Right cardiac atrium (tissue), 5 donors: ENCODE measurements at places on chromosomes 2 and 18.

GRCh38 chr2:85601771-85602475 is 575 bp downstream of the TMEM150A start:
- peak; percentile 91 for DNase-seq

- DNase-seq, result no peak
Measured at GRCh38 chr18:53426666-53427184, 797.7 kb downstream of the MBD2 start.

DNA sequence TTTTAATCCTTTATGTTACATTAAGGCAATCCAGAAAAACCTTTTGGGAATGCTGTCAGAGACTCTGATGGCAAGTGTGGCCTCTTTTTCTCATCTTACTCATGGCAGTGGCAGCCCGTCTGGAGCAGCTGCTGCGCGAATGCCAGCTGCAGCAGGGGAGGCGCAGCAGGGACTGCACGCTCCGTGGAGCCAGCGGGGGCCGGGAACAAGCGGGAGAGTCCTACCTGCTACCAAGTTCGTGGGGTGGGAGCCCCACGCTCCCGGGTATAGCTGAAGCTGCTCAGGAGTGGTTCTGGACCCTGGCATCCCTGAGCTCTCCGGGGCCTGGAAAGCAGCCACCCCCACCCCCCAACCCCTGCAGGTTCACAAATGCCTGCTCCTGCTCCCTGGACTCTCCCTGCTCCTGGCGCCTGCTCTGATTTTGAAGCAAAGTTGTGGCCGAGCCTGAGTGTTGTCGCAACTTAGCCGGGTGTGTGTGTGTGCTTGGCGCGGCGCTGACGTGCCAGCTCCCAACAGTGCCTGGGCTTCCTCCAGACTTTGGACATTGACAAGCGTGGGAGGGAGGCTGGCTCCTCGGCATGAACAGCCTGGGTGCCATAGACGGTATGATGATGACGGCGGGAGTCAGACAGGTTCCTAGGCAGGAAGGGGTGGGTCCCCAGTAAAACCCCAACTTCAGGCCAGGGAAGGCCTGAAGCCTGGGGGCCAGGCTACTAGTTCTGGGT is 21.7 kb downstream of the TMX3 start:
- DNase-seq, result no peak

GRCh38 chr18:44062345-44062744 is 618.3 kb upstream of the SETBP1 start:
- no peak for DNase-seq

DNA sequence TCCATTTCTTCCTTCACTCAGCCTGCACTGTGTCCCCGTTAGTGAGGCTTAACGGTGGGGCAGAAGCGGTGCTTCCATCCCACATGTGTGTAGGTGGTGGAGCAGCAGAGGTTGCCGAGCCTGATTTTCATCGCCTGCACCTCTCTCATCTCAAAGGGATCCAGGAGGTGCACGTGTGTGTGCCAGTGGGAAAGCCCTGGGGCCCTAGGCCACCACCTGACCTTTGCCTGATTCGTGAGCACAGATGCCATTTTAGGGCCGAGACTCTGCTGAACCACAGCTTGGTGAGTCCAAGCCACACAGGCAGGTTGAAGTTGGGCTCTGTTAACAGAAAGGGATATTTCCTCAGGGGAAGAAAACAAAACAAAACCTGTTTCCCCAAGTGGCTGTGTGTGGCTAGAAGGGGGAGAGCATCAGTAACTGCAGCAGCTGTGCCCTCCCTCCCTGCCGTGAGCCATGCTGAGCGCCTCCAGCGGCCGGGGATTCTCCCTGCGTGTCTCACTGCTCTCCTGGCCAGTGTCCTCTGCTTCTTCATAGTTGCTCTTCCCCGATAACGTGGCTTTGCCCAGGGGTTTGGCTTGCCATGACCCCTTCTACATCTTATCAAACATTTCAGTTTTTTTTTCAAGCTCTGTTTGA is 81.5 kb downstream of the MAPRE2 start:
- DNase-seq, result peak; percentile 67

DNA sequence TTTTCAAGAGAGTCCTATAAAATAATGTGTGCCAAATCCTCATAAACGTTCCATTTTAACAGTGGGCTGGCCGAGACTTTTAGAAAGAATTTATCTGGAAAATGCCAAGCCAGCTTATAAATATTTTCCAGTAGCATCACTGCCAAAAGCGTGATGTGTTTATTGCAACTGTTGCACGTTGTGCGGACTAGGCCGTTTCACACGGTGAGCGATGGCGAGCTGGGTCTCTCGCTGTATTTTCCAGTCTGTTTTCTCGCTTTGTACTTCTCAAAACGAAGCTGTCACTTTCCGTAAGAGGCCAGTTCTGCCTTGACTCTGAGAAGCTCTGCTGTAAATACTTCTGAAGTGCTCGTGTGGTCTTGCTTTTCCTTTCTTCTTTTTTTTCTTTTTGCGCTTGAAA is 65.0 kb upstream of the ZNF236 start:
- DNase-seq, result no peak
